Endothelial cell of umbilical vein (primary cell): ENCODE measurements at places on chromosomes 5 and 9.

- DNase-seq = no peak
Measured at GRCh38 chr5:180601591-180602480, 10.5 kb upstream of the SCGB3A1 start.

DNA sequence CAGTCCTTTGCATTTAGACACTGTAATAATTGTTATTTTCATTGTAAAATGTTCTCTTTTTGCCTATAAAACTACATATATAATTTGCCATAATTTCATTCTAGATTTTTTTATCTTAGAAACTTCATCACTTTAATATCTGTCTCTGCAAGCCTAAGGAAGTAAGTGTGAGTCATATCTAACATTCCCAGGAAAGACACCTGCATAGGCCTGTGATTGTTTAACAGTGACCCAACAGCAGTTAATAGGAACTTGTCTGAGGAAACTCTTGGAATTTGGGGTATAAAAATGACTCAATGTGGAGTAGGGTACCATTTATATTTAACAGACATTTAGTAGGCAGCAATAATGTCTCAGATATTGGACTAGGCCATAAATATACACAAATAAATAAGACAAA lies 229.2 kb upstream of the FAM174A start:
- DNase-seq = peak; percentile 44

DNA sequence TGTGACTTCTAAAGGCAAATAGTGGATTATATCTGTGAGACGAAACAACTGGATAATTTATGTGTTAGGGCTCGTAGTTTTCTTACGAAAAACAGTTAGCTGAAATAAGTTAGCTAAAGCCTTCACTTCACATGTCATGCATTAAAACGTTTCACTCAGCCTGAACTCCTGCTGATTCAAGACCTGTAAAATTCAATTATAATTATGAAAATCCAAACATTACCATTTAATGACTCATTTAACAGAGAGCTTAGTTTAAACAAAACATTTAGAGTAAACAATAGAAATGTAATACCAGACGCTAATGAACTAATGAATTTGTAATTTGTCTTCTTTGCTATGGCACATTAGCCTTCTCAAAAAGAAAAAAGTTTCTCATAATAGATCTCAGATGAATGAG lies 1.7 kb downstream of the TAL2 start:
- no peak for DNase-seq

DNA sequence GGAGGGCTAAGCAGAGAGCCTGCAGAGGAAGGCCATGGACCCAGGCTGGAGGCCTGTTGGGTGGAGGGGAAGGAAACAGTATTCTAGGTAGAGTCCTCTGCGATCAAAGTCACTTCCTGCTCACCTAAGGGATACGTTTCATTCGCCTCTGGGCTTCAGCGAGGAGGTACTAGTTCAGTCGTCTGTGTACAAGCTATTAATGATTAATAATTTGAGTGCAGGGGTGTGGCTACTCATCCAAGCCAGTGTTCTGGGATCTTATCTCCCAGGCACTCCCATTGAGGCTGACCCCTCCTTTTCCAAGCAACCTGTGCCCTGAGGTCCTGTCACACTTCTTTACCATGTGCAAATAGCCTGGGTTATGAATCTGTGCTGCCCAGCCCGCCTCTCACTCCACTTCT lies 25.2 kb downstream of the RALGPS1 start:
- DNase-seq = no peak

GRCh38 chr5:1445313-1445688 lies at the start of gene SLC6A3:
Gene SLC6A3 (minus strand): TSS chr5:1445440. CDS start chr5:1443197, 2,243 bp downstream.
- DNase-seq = no peak

DNA sequence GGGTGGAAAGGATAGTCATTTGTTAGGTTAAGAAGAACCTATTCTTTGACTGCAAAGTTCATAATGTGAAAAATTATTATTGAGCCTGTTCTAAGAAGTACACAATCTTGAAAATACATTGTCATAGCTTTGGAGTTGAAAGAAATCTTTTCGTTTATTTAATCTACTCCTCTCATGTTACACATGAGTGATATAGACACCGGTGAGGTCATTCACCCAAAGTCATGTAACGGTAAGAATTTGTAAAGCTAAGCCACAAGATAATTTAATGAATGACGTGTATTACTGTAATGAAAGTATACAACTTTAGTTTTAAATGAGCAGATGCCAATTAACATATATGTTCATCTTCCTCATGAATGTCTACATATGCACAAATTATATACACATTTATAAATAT lies 284.1 kb upstream of the PDE4D start:
- DNase-seq = no peak

GRCh38 chr5:67263656-67264408 lies 67.2 kb upstream of the CD180 start:
- no peak for DNase-seq
